ENCODE measurements at places on chromosomes 3 and 15.

GRCh38 chr15:70111203-70112073 is 13.7 kb upstream of the TLE3 start:
- H3K27ac ChIP-seq: no peak overlapping the region
- H3K4me1 ChIP-seq: peaks cover 18% of the 10 kb centered on the region
- peaks cover under 1% of the 10 kb centered on the region for H3K27me3 ChIP-seq
- H3K4me3 ChIP-seq: no peak overlapping the region
- H3K36me3 ChIP-seq: no peaks in the 10 kb centered on the region

DNA sequence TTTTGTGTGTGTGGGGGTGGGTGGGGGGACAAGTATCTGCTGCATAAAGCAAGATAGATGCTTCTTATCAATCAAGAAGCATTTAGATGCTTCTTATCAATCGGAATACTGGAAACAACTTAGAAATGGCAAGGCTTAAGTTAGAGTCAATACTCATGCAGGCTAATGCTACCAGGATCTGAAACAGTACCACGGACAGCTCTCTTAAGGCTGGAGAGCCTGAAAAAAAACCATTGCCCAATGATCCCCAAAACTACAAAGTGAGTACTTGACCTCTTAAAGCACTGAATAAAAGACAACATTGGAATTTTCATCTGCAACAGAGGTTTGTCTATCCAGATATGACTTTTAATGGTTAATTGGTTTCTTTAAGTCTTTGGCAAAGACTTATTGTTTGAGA is 262.3 kb downstream of the GAP43 start:
- H3K27me3 ChIP-seq: no peaks in the 10 kb centered on the region
- H3K4me3 ChIP-seq: no peak overlapping the region
- DNase-seq: peak; percentile 23
- no peak overlapping the region for H3K27ac ChIP-seq
- H3K36me3 ChIP-seq: no peaks in the 10 kb centered on the region

DNA sequence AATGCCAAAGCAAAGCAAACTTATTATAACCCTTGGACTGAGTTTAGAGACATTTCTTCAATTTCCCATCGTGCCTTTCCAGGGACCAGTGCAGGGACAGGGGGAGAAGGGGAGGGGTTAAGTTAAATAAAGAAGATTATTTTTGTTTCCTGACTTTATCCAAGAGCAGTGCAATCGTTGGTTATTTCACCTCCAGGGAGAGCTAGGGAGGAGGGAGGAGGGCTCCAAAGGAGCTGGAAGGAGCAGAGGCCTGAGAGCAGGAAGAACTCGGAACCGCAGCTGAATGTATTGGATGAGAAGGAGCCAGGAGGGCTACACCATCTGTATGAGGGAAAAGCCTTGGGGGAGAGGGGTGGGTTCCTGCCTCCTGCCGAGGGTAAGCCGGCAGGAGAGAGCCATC is 20.7 kb downstream of the HAPLN3 start:
- no peaks in the 10 kb centered on the region for H3K4me1 ChIP-seq
- H3K4me3 ChIP-seq: no peak overlapping the region
- no peak overlapping the region for H3K27ac ChIP-seq
- peaks cover 27% of the 10 kb centered on the region for H3K36me3 ChIP-seq
- DNase-seq: no peak

DNA sequence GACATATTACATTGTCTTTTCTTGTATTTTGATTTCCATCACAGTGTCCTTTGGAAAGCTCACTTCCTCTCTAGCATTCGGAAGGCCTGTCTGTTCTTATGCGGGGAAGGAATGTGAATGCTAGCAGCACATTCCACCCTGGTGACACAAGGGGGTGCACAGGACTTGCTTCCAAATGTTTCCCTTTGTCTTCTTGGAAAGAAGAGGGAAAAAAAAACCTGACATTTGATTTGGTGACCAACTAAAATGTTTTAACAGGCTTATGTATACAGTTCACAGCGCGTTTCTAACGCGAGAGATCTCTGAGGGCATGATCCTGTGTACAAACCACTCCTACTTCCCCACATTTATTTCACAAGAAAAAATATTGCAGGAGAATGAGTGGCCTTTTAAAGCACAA is 107.6 kb upstream of the FXR1 start:
- no peaks in the 10 kb centered on the region for H3K36me3 ChIP-seq
- H3K27me3 ChIP-seq: no peaks in the 10 kb centered on the region
- H3K27ac ChIP-seq: peak overlapping the region; percentile 89
- H3K4me3 ChIP-seq: no peak overlapping the region

All from endothelial cell (in vitro differentiated cells).